Thyroid gland (tissue), 4 donors: ENCODE measurements at places on chromosomes 7 and 10. TPM values are rescaled to one million over a fixed set of nuclear protein-coding genes. Genes with fewer than 3 reads are reported as not detected.

The EBF3 gene
- total RNA-seq = 8.4 TPM

The CCDC146 gene
- total RNA-seq = 35.9 TPM

The ANKRD61 gene
- total RNA-seq = not detected

The KCNIP2 gene
- total RNA-seq = 1.0 TPM

The OR2A1 gene
- 1.4 TPM for total RNA-seq

The COX15 gene
- total RNA-seq = 30.3 TPM

The INMT gene
- total RNA-seq = 37.4 TPM

The TMEM236 gene
- 0.21 TPM for total RNA-seq

The TLX1 gene
- total RNA-seq = not detected

The TUBAL3 gene
- total RNA-seq = not detected

- H3K27me3 ChIP-seq = peaks cover 5% of the 10 kb centered on the region
- peaks cover 7% of the 10 kb centered on the region for H3K4me1 ChIP-seq
- no peak for DNase-seq
- H3K27ac ChIP-seq = no peak overlapping the region
- H3K36me3 ChIP-seq = no peaks in the 10 kb centered on the region
Measured at GRCh38 chr7:90320418-90320800, 695 bp downstream of the FAM237B start.

DNA sequence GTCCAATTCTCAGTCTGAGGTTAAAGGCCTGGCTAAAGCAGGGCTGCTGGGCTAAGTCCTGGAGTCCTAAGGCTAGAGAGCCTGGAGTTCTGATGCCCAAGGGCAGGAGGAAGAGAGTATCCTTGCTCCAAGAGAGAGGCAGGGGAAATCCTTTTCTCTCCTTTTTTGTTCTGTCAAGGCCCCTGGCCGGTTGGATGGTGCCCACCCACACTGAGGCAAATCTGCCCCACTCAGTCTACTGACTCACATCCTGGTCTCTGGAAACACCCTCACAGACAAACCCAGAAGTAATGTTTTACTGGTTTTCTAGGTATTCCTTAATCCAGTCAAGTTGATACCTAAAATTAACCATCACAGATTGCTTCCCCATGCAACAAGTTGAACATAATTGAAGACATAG is 23.0 kb downstream of the ZNF518A start:
- no peaks in the 10 kb centered on the region for H3K27me3 ChIP-seq
- H3K27ac ChIP-seq = no peak overlapping the region
- H3K36me3 ChIP-seq = peaks cover 31% of the 10 kb centered on the region
- H3K4me3 ChIP-seq = no peak overlapping the region

GRCh38 chr7:5704534-5704922 is 76.9 kb downstream of the RNF216 start:
- peak; percentile 87 for DNase-seq
- no peak overlapping the region for H3K27ac ChIP-seq
- H3K4me1 ChIP-seq = peaks cover 17% of the 10 kb centered on the region
- no peak overlapping the region for H3K4me3 ChIP-seq

- no peak overlapping the region for H3K27ac ChIP-seq
- H3K27me3 ChIP-seq = no peaks in the 10 kb centered on the region
- no peaks in the 10 kb centered on the region for H3K36me3 ChIP-seq
- no peak for DNase-seq
- no peaks in the 10 kb centered on the region for H3K4me1 ChIP-seq
Measured at GRCh38 chr7:134654104-134654775, 7.6 kb downstream of the BPGM start.

DNA sequence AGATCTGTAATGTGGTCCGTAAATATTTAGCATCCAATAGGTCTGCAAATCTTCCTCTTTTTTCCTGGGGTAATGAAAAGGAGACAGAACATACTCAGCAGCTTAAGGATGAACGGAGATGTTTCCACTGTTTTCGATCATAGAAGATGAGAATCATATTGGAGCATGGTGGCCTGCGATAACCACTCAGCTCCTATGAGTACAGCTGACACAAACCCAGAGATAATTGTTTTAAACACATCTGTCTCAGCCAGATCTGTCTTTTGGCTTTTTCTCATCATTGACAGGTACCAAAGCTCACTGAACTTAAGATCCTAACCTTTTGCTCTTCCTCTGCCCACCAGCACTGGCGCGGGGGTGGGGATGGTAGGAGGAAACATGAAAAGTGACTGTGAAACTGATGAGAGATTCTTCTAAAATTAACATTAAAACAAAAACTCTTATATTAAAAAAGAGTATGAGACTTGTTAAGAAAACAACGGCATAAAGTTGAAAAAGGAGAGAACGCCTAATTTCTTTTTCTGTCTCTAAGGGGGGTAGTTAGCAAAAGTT is 71.0 kb downstream of the SVOPL start:
- H3K4me1 ChIP-seq = peaks cover 10% of the 10 kb centered on the region
- H3K4me3 ChIP-seq = no peak overlapping the region
- H3K27ac ChIP-seq = no peak overlapping the region
- no peak for DNase-seq
- H3K27me3 ChIP-seq = no peaks in the 10 kb centered on the region

- no peak overlapping the region for H3K4me3 ChIP-seq
- no peaks in the 10 kb centered on the region for H3K27me3 ChIP-seq
- H3K36me3 ChIP-seq = no peaks in the 10 kb centered on the region
- peak overlapping the region; percentile 77 for H3K27ac ChIP-seq
Measured at GRCh38 chr7:135253851-135254771, 20.5 kb downstream of the STRA8 start.

- H3K4me1 ChIP-seq = no peaks in the 10 kb centered on the region
- no peak overlapping the region for H3K4me3 ChIP-seq
- no peaks in the 10 kb centered on the region for H3K36me3 ChIP-seq
- H3K27me3 ChIP-seq = no peaks in the 10 kb centered on the region
Measured at GRCh38 chr7:140494867-140495266, 15.6 kb upstream of the MKRN1 start.

DNA sequence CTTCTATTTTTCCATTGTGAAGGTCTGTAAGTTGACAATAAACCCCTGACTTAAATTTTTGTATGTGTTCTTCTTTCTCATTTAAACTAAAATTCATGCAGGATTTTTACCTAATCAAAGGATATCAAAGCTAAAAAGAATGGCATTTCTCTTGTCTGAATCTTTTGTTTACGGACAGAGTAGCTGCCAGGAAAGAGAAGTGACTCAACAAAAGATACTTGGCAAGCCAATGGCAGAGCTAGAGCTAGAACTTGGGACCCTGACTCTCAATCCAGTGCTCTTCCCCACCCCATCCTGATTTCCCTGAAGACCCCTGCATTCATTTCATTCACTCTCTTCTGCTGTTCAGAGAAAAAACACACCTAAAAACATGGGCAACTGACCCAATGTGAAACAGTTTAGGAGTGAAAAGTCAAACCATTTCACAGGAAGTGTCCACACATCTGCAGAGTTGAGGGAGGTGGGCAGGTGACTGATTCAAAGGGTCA is 40.2 kb upstream of the PDLIM1 start:
- DNase-seq = no peak
- no peaks in the 10 kb centered on the region for H3K27me3 ChIP-seq
- H3K27ac ChIP-seq = no peak overlapping the region
- no peaks in the 10 kb centered on the region for H3K36me3 ChIP-seq
- H3K4me3 ChIP-seq = no peak overlapping the region
- H3K4me1 ChIP-seq = peaks cover 37% of the 10 kb centered on the region

DNA sequence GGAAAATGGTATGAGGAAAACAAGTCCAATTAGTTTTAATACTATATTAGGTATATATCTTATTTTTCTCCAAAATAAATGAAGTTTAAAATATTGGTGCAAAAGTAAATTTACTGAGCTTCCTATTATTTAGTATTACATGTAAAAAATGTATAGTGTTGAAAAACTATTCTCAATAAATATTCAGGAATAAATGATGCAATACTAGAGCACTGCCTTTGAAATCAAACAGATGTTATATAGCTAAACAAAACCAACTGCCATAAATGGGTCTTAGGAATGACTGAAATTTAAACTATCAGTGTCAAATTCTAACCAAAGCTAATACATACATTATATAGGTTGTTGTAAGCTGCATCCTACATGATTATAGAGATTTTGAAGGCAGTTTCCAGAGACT is 1434.0 kb upstream of the LRRTM3 start:
- H3K4me3 ChIP-seq = no peak overlapping the region
- H3K36me3 ChIP-seq = no peaks in the 10 kb centered on the region
- no peak for DNase-seq
- H3K27ac ChIP-seq = no peak overlapping the region
- H3K4me1 ChIP-seq = no peaks in the 10 kb centered on the region

GRCh38 chr7:114554781-114555537 is 140.3 kb downstream of the FOXP2 start:
- H3K4me1 ChIP-seq = no peaks in the 10 kb centered on the region
- H3K4me3 ChIP-seq = no peak overlapping the region
- no peaks in the 10 kb centered on the region for H3K27me3 ChIP-seq
- DNase-seq = peak; percentile 4

DNA sequence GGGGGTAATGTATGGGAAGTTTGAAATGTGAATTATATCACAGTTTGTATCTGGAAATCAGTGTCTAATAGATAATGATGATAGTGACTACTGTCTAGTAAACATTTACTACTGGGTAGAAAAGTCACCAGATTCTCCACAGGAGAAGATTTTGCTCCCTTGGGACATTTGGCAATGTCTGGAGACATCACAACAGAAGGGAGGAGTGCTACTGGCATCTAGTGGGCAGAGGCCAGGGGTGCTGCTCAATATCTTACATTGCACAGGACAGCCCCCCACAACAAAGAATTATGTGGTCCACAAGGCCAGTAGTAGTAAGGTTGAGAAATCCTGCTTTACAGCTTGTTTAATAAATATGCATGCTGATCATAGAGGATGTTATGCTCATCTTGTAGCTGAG is 92.3 kb upstream of the PRPS1L1 start:
- H3K27me3 ChIP-seq = no peaks in the 10 kb centered on the region
- DNase-seq = peak; percentile 16
- H3K36me3 ChIP-seq = no peaks in the 10 kb centered on the region
- no peak overlapping the region for H3K27ac ChIP-seq

- no peaks in the 10 kb centered on the region for H3K27me3 ChIP-seq
- H3K4me3 ChIP-seq = no peak overlapping the region
- DNase-seq = no peak
- H3K27ac ChIP-seq = no peak overlapping the region
Measured at GRCh38 chr7:71937840-71938371, 474.2 kb downstream of the CALN1 start.

DNA sequence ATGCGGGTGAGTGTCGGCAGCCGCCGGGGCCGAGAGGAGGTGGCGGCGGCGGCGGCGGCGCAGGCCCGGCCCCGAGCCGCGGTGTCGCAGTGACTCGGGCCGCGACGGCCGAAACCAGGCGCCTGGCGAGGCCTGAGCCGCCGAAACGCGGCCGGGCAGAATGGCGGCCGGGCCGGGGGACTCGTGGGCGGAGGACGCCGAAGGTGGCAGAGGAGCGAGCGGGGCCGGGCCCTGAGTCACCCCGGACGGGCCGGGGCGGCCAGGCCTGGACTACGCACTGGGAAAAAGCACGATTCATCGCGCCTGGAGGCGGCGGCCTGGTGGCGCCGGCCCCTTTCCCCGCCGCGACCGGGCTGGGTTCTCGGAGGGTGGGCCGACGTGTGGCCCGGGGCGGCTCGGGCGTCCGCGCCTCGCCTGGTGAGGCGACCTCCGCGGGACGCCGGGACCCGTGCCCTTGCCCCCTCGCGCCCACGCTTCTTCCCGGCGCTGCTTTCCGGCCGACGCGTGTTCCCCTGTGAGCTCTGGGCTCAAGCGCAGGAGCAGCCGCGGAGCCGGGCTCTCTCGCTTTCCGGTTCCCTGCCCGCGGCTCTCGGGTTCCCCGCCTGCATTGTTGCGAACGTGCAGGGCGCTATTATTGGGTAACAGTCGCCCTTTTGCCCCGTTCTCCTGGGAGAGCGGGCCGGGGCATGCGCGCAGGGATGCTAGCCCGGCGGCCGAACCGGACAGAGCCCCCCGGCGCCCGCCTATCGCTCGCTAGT is 500 bp downstream of the CUL1 start:
- no peaks in the 10 kb centered on the region for H3K36me3 ChIP-seq
- H3K27me3 ChIP-seq = no peaks in the 10 kb centered on the region
- peak; percentile 53 for DNase-seq
- peak overlapping the region; percentile 95 for H3K27ac ChIP-seq
- peaks cover 38% of the 10 kb centered on the region for H3K4me1 ChIP-seq

DNA sequence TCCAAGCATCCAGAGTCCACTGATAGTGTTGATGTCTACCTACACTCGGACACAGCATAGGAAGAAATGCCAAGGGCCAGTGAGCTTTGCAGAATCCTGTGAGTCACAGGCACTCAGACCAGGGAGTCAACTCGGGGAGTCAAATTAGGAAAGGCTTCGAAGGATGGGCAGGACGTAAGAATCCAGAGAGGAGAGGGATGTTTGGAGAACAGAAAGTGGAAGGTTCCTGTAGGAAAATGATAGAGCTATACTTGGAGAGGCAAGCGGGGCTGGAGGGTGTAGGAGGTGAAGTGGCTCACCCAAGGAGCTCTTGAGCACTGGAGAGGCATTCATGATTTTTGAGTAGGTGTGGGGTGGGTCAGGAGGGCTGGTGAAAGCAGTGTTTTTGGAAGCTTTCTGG is 3.0 kb downstream of the ZYX start:
- no peaks in the 10 kb centered on the region for H3K27me3 ChIP-seq
- DNase-seq = peak; percentile 72
- no peak overlapping the region for H3K27ac ChIP-seq
- peaks cover 13% of the 10 kb centered on the region for H3K36me3 ChIP-seq

DNA sequence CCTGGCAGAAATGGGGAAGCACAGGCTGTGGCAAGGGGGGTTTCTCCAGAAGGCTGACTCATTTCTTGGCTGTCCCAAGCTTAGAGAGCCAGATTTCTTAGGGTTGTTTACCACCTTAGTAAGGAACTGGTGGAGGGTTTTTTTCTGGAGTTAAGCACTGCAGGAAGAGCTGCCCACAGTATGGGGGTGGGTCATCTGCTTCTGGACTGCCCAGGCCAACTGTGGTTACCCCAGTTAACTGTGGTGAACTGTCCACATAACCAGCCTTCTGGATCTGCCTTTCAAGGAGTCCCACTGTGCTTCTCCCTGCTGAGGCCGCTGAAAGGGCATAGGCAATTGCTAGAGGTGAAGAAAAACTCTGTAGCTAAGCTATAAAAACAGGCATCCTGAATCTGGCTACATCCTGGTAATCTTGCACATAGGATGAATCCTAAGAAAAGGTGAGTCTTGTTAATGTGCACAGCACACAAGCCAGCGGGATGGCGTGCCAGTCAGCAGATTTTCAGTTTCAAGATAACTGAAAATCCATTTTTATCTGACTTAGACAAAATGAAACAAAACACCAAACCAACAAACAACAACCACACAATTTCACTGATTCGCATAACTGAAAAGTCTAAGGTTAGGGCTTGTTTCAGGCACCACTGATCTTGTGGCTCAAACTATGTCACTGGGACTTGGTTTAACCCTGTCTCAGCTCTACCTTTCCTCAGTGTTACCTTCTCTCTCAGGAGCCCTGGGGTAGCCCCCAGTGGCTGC is 21.6 kb upstream of the TSPAN33 start:
- H3K36me3 ChIP-seq = no peaks in the 10 kb centered on the region
- no peaks in the 10 kb centered on the region for H3K4me1 ChIP-seq
- H3K27me3 ChIP-seq = no peaks in the 10 kb centered on the region
- H3K27ac ChIP-seq = no peak overlapping the region
